ENCODE measurements at places on chromosomes 16 and 17.

DNA sequence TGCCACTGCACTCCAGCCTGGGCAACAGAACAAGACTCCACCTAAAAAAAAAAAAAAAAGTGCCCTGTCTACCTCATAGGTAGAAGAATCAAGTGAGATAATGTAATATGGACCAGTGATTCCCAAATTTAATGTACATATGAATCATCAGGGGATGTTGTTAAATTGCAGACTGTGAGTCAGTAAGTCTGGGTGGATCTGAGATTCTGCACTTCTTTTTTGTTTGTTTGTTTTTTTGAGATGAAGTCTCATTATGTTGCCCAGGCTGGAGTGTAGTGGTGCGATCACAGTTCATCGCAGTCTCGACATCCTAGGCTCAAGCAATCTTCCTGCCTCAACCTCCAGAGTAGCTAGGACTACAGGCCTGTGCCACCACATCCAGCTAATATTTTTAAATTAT lies 31.6 kb downstream of the HOXB1 start:
- no peak for DNase-seq

- DNase-seq: no peak
These were observed 491 bp downstream of the IST1 start for GRCh38 chr16:71895679-71896365.

DNA sequence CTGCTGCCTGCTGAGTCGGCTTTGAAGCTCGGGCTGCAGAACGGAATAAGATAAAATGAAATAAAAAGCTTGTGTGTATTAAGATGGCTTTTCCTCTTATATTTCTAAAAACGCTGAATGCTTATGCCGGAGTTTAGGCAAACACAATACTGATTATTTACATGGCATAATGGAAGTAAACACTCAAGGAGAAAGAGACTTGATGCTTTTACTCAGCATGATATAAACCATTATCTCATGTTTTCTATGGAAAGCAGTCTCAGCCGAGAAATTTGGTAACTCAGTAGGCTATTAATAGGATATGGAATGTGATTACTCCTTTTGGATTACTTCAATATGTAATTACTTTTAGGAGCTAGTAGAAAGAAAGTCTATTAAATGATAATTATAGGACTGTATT lies 153.3 kb downstream of the CDH11 start:
- no peak for DNase-seq

- DNase-seq: no peak
These were observed 10.7 kb downstream of the SGSM2 start for GRCh38 chr17:2347805-2348685.

Measured in stimulated activated CD4-positive, alpha-beta T cell treated with anti-CD3 and anti-CD28 coated beads, TNF-alpha, amount 100 ng/mL, for 4 hours (primary cell).